Activated T-cell treated with anti-CD3 and anti-CD28 coated beads for 1 hour (primary cell): ENCODE measurements at places on chromosomes 3 and 15.

- no peak for DNase-seq
Observed at GRCh38 chr3:45612918-45613602, 18.5 kb downstream of the LIMD1 start.

DNA sequence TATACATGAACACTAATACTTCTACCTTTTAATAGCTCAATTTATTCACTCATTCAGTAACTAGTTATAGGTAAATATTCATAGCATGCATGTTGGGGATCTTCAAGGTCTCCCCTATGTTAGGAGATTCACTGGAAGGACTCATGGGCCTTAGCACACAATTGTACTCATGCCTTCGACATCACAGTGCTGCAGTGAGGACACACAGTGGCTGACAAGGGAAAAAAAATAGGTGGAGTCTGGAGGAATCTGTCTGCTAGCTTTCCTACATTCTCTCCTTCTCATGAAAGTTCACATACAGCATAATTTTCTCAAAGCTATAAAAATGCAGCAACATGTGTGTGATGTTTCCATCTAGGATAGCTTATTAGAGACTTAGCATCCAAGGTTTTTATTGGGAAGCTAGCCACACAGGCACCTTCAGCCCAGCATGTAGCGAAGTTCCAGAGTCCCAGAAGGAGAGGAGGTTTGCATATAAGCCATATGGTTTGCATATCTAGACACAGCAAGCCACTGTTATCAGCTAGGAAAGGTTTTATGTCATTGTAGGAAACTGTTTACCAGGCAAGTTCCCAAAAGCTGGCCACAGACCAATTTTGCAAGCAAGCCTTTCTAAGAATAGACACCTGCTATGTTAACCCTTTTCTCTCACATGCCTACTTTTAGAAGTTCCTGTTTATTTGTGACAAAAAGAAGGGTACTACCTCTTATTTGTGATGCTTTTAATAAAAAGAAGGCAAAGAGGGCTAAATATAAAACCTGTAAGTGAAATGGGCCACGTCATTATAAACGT lies 46.4 kb downstream of the MORC1 start:
- DNase-seq, result no peak

DNA sequence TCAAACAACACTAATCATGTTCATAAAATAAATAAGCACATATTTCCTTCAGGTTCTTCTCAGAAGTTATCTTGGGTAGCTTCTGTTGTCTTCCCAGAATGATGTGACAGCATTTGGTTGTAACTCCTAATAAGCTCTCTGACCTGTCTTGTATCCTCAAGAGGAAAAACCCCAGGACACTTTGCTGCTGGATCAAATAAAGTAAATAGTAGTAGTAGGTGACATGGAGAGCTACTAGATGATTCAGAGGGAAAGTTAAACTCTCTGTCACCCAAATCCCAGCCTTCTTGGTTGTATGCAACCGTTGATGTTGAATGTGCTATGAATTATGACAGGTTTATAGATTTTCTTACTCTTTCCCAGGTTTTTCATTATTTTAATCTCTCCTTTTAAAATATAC lies 143.0 kb downstream of the ARPP21 start:
- no peak for DNase-seq

GRCh38 chr3:117695321-117695720 lies 985.7 kb downstream of the TUSC7 start:
- DNase-seq, result no peak

DNA sequence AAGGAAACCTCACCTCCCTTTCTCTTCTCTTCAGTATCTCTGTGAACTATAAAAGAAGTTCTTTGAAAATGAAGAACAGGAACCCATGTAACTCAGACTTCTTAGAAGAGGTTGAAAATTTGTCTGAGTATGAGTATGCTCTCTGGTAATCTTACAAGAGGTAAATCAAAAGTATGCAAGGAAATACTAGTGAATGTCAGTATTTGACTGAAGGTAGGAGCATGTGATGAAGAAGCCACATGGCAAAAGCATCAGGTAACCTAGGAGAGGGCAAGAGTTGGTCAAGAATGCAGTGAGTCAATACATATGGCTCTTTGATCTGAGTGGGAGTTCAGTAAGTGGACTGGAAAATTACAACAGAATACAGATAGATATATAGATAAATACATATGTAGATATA lies 133.0 kb upstream of the NECTIN3 start:
- no peak for DNase-seq

- peak; percentile 51 for DNase-seq
Observed at GRCh38 chr15:28123408-28124023, 24.4 kb upstream of the OCA2 start.

DNA sequence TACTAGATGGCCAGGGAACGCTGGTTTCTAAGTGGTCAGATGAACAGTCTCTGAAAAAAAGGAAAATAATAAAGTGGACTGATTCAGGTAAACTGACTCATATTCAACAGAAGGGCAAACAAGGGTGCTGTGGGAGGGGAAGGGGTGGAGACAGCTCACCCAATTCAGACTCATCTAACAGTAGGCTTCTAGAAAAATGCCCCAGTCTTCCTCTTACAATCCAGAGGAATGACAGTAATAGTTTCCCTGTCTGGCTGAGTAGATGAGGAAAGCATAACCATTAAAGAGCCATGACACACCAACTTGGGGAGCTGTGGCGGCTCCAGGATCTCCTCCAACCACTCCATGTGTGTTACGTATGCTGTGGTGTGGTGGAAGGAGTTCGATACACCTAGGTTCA lies 231.4 kb upstream of the UMPS start:
- no peak for DNase-seq

DNA sequence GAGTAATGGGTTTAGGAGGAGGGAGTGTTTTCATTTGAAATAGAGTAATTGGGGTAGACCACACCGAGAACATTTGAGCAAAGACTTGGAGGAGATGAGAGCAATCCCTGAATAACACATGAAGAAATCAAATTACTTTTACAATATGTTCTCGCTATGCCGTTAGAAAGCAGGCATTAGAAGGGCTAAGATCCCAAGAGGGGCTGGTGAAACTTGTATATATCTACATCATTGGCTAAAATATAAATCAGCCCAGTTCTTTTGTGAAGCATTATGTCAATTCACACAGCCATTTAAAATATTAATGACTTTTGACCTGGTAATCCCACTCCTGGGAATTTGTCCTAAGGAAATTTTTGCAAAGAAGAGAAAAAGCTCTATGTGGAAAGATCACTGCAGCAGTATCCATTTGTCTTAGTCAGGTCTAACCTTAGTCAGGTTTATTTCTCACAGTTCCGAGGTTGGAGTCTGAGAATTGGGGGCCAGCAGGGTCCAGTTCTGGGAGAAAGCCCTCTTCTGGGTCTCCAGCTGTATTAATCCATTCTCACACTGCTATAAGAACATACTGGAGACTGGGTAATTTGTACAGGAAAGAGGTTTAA lies 31.0 kb downstream of the CCDC32 start:
- no peak for DNase-seq

GRCh38 chr15:101351736-101352135 lies 56.7 kb upstream of the SNRPA1 start:
- no peak for DNase-seq
